Endothelial cell (in vitro differentiated cells): ENCODE measurements at places on chromosomes 2 and 18.

DNA sequence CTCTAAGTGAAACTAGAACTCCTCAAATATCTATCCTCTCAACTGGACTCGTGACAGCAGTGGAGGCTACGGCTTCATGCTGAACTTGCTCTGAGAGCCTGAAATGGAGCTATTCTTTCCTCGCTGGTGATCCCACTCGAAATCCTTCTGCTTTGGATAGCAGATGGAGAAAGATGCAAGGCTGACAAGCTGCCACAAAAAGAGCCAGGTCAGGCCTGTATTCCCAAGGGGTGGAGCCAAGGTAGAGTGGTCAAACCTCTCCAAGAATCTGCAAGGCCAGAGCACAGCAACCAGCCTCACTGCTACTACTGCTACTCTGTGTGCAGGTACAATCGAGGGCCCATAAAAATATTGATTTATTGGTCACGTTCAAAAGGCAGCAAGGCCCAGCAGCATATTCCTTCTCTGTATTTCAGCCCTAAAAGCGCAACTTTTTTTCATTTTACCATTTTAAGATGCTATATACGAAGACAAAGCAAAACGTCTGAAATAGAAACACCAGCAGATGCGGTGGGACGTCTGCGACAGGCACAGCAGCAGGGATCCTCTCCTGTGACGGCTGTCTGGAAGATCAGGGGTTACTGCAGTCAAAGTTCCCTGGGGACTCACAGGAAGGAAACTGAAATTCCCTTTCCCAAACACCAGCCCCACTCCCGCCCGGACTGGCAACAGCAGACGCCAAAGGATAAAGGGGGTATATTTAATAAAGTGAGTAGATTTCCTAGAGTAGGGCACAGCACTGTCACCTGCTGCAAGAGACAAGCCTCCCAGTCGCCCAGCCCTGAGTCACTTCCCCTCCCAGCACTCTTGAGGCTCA, 2.4 kb downstream of the SPRED2 start:
- peak; percentile 21 for DNase-seq

- no peak for DNase-seq
These were observed 38.8 kb downstream of the AOX1 start for GRCh38 chr2:200624658-200625057.

DNA sequence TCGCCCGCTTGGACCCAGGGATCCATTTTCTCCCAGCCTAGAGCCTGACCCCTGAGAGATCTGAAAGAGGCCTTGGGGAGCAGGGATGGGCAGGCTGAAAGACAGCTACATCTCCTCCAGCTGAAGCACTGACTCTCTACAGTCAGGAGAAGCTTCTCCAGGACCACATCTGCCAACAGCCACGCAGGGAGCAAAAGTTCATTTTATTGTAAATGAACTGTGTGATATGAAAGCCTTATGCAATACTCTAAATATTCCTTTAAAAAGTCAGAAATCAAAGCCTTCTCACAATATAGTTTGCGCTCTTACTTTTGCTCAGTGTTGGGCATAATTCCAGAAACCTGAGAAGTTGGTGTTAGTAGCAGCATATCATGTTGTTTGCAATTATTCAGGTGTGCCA, 428.9 kb upstream of the RAB6C start:
- DNase-seq: no peak

- DNase-seq: no peak
These were observed 658.4 kb upstream of the FSHR start for GRCh38 chr2:49812730-49813129.

- no peak for DNase-seq
These were observed 87.2 kb upstream of the GALNT5 start for GRCh38 chr2:157170299-157170698.

- peak; percentile 13 for DNase-seq
These were observed 166.9 kb downstream of the MSH2 start for GRCh38 chr2:47569658-47570475.

DNA sequence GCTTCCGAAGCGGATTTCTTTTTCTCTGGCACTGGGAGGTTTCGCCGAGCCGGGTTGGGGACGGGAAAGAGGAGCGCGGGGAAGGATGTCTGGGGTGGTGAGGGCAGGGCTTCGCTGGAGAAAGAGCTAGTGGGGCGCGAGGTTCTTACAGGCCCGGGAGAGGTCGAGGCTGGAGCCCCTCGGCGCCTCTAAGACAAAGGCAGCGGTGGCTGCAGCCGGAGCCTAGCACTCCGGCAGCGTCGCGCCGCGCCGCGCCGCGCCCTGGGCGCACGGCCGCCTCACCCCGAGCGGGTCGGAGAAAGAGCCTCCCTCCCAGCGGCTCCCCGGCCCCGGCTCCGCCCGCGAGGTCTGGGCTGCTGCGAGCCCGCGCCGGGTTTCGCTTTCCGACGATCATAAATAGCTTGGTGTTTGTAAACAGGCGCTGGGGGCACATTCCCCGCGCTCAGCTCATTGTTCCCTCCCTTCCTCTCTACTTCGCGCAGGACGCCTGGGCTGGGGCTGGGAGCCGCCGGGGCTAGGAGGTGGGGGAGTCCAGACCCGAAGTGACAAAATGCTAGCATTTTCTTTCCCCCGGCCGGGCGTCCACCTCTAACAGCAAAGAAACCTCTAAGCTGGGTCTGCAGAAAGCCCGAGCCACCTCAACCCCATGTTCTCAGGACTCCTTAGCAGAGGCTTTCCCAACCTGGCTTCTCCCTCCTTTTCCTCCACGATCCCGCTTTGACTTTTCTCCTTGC, 813 bp upstream of the MEIS1 start:
- DNase-seq: peak; percentile 71

DNA sequence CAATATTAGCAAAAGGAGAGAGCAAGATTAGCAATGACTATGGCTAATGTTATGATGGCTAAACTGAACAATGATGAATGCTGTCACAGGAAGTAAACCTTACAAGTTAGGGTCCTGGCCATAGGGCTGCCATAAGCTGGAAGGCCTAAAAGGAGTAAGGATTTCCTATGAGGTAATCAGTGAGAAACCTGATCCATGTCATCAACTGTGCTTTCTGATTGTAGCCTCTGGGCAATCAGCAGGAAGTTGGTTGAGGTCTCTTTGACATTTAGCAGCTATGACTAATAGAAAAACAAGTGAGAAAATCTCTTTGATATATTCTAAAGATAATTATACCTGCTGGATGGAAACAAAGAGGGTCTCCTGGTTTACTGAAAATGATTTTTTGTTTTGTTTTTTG, 193.0 kb downstream of the RAB3GAP1 start:
- DNase-seq: no peak
